ENCODE measurements at places on chromosomes 3 and 15.

DNA sequence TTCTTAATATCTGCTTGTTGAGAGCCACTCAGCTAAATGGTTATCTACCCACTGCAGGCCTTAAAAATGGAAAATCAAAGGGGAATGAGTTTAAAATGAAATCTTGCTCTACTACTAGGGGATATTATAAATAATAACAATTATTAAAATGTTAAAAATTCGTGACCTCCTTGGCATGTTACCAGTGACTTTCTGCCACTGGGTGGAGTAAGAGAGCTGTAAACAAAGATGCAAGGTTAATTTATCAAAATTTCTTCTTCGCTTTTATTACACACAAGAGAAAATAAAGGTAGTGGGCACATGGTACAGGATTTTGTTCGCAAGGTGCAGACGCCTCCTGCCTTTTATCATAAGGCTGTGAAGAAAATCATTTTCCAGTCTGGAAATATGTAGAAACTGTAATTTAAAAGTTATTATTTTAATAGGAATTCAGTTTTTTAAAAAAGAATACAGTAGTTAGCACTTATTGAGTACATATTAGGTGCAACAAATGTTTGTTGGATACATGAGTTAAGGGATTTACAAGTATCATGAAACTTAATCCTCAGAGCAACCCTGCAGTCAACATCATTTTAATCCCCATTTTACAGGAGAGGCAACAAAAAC lies 272.6 kb downstream of the SUCLG2 start:
- DNase-seq, result no peak

- DNase-seq, result peak; percentile 26
Observed at GRCh38 chr3:69500604-69501003, 114.7 kb upstream of the FRMD4B start.

- DNase-seq, result no peak
Observed at GRCh38 chr15:89770041-89770440, 6.1 kb upstream of the MESP2 start.

DNA sequence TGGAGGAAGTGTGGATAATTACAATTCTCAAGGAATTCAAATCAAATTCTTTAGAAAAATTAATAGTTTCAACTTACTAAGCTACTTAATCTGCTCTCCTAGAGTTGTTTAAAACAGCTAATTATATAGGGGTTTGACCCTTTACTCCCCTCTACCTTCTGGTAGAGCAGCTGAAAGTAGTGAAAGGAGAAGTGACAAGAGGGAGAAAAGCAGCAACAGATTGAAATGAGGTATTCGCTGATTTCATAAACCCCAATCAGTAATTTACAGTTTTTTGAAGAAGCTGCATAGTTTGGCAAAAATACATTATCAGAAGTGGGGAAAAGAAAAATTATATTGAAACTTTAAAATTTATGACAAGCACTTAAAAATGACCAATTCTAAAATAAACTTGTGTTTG lies 52.8 kb downstream of the ZMAT3 start:
- no peak for DNase-seq

GRCh38 chr3:9497821-9498565 lies 55.6 kb downstream of the LHFPL4 start:
- DNase-seq, result peak; percentile 41

- no peak for DNase-seq
Observed at GRCh38 chr15:89132611-89133507, 44.6 kb downstream of the ABHD2 start.
